Tibial nerve (tissue), 4 donors: ENCODE measurements at places on chromosomes 1 and 21. TPM values are rescaled to one million over a fixed set of nuclear protein-coding genes. Genes with fewer than 3 reads are reported as not detected.
A peak's percentile ranks its signal among the peaks of the same experiment; 100 is the strongest.

HES3 gene
- not detected for total RNA-seq

IL23R gene
- not detected for total RNA-seq

MCOLN3 gene
- total RNA-seq = 12.9 TPM

RNF223 gene
- total RNA-seq = not detected

ZBTB18 gene
- total RNA-seq = 10.3 TPM

DNA sequence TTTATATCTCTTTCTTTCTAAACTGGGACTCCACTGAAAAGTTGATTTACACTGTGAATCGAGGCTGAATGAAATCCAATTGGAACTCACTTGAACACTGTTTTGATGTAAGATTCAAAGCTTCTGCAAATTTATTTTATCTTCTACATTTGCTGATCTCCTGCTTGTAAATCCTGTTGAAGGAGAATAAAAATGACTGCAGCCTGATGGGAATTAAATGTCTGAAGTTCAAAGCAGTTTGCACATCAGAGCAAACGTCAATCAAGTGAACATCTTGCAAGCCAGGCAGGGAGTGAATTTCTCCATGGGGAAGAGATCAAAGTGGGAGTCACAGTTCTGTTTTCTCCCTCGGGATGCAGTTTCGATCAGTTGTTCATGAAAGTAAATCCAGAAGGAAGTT lies 127.2 kb downstream of the CACHD1 start:
- DNase-seq = no peak
- H3K27ac ChIP-seq = no peak overlapping the region
- no peaks in the 10 kb centered on the region for H3K27me3 ChIP-seq
- H3K4me1 ChIP-seq = peaks cover 5% of the 10 kb centered on the region
- no peaks in the 10 kb centered on the region for H3K36me3 ChIP-seq

DNA sequence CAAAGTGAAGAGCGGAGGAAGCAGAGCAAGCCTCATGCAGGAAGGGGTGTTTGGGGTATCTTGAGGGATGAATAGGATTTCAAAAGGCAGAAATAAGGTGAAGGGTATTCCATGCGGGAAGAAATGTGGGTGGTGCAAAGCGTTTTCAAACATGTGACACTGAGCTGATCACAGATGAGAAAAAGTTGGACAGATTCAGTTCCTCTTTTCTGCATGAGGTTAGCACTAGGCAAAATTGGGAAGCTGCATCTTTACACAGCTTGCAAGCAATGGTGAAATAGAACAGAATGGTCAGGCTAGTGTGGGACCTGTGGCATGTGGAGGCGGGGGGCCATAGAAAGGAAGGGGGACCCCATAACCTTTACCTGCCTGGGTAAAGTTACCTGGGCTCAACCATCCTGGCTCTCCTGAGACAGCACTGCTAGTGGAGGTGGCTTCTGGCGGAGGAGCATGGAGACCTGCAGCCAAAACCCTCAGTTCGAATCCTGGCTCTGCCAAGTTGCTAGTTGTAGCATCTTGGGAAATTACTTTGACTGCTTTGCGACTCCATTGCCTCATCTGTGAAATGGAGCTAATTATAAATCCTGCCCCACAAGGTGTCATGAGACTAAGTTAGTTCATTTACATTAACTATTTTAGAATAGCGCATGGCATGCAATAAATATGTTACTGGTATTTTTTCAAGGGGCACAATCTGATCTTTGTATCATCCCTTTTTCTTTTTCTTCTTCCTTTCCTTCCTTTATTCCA lies 16.4 kb downstream of the KCNA10 start:
- H3K4me3 ChIP-seq = no peak overlapping the region
- no peak overlapping the region for H3K27ac ChIP-seq
- H3K27me3 ChIP-seq = no peaks in the 10 kb centered on the region
- no peaks in the 10 kb centered on the region for H3K4me1 ChIP-seq

- no peaks in the 10 kb centered on the region for H3K27me3 ChIP-seq
- no peak overlapping the region for H3K4me3 ChIP-seq
- H3K27ac ChIP-seq = no peak overlapping the region
- peaks cover 51% of the 10 kb centered on the region for H3K4me1 ChIP-seq
- no peak for DNase-seq
These were observed 158.6 kb downstream of the SYT2 start for GRCh38 chr1:202551683-202552082.

DNA sequence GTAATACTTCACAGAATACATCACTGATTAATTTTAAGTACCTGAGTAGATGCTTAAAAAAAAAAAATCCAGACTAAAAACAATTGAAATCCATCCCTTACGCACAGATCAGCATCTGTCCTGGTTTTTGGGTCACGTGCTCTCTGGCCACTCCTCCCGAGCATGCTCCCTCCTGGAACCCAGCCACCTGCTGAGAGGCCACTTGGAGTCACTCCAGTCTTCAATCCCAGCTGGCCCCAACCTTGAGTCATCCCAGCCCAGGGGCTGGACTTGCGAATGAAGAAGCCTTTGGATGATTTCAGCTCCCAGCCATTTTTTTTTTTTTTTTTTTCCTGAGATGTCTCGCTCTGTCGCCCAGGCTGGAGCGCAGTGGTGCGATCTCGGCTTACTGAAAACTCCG lies 8.9 kb downstream of the MAP1LC3C start:
- no peaks in the 10 kb centered on the region for H3K36me3 ChIP-seq
- H3K4me1 ChIP-seq = no peaks in the 10 kb centered on the region
- H3K27ac ChIP-seq = no peak overlapping the region
- H3K4me3 ChIP-seq = no peak overlapping the region

DNA sequence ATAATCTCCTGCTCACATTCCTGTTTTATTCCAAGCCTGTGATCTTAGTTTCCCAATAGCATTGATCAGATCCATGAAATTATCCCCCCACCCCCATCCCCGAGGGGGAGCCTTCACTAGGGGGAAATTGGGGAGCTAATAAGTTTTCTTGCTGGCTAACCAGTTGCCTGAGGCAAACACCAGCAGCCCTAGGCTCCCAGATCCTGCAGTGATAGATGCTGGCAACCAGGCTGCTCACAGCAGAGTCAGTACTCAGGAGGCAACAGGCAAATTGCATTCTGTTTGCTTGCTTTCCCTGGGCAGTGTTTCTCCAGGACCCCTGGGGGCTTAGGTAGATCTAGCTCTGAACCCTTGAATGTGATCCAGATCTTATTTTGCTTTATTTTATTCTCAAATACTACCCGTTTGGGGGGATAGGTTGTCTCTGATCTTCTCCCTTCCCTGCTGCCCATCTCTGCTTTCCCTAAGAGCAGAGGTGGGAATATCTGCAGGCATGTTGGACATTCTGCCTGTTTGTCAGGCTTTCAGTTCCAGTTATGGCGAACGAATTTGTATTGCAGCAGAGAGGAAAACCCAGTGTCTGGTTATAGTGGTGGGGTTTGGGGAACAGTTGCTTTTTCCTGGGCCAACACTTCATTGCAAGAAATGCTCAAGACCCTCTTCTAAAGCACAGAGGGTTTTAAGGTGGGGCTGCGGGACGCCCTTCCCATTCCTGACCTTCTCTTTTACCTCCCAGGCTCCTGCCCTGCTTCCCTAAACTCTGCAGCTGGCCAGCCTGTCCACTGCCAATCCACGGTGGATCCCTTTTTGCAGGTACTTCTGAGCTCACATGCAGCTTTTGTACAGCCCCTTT lies 289.8 kb upstream of the PLXNA2 start:
- H3K36me3 ChIP-seq = no peaks in the 10 kb centered on the region
- H3K4me3 ChIP-seq = no peak overlapping the region
- DNase-seq = no peak
- H3K4me1 ChIP-seq = no peaks in the 10 kb centered on the region
- H3K27ac ChIP-seq = no peak overlapping the region

- H3K4me3 ChIP-seq = no peak overlapping the region
- DNase-seq = no peak
- peaks cover 3% of the 10 kb centered on the region for H3K4me1 ChIP-seq
- H3K27me3 ChIP-seq = no peaks in the 10 kb centered on the region
- no peaks in the 10 kb centered on the region for H3K36me3 ChIP-seq
These were observed 117.9 kb downstream of the AKT3 start for GRCh38 chr1:243731974-243732625.

DNA sequence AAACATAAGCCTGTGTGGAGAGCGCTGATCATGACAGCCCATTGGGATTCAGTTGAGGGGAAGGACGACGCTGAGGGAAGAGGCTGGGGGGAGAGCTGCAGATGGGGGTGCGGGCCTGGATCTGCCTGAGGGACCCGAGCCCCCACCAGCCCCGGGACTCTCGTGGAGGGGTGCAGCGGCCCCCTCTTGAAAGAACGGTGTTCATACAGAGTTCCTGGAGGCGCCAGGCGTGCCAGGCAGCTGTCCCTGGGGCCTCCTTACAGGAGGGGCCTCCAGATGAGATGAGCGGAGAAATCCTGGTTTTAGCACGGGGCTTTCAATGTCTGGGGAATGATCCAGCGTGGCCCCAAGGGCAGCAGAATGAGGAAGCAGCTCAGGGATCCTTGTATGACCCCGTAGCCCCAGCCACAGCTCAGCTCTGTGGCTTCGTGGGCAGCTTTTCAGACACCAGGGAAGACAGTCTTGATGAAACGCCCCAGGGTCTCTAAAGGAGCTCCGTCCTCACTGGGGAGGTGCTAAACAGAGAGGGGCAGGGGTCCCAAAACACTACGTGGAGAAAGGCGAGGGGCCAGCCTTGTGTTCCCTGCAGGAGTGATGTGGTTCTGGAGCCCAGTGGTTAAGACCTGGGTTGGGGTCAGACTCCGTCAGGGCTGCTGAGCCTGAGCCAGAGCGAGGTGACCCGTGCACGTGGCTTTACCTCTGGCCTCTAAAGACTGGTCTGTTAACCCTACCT lies 7.2 kb upstream of the DSCAM start:
- no peaks in the 10 kb centered on the region for H3K36me3 ChIP-seq
- DNase-seq = no peak
- H3K4me1 ChIP-seq = no peaks in the 10 kb centered on the region
- H3K27ac ChIP-seq = no peak overlapping the region
- H3K27me3 ChIP-seq = no peaks in the 10 kb centered on the region
- H3K4me3 ChIP-seq = no peak overlapping the region

DNA sequence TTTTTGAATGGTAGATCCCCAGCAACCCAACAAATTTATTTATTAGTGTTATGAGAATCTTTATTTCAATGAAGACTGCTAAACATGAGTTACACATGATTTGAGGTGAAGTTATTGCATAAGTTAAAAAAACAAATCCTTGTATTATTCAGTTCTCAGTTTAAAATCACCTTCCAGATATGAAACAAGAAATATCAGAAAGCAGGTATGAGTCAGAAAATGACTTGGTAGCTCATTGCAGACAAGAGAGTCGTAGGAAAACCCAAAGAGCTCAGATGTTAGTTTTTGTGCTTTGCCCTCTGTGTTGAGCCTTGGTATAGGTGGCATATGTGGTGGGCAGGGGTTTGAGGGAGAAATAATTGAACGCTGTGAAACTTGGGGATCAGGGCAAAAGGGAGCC lies 339.4 kb downstream of the BRINP3 start:
- no peaks in the 10 kb centered on the region for H3K27me3 ChIP-seq
- no peak overlapping the region for H3K27ac ChIP-seq
- no peaks in the 10 kb centered on the region for H3K4me1 ChIP-seq
- H3K36me3 ChIP-seq = no peaks in the 10 kb centered on the region

GRCh38 chr1:153568367-153569099 lies 2.9 kb upstream of the S100A2 start:
- peak overlapping the region; percentile 96 for H3K27ac ChIP-seq
- H3K4me1 ChIP-seq = peaks cover 49% of the 10 kb centered on the region

GRCh38 chr1:94527447-94528031 lies 14.0 kb downstream of the F3 start:
- H3K27me3 ChIP-seq = no peaks in the 10 kb centered on the region
- H3K4me1 ChIP-seq = no peaks in the 10 kb centered on the region
- no peak for DNase-seq
- H3K36me3 ChIP-seq = no peaks in the 10 kb centered on the region
- no peak overlapping the region for H3K27ac ChIP-seq

DNA sequence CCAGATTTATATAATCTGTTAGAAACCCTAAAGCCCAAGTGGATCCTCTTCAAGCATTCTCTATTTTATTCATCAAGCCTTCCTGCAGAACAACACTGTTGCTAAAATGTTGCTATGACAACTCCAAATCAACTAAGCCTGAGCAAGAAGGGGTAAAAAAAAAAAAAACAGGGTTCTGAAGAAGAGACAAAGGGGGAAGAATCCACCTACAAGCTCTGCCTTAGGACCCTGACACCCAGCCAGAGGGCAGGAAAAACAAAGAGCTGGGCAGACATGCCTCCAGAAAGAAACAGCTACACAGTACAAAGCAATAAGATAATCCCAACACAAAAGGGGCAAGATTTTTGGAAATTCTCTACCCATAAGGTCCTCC lies 1.3 kb downstream of the USF1 start:
- H3K4me1 ChIP-seq = peaks cover 14% of the 10 kb centered on the region
- H3K36me3 ChIP-seq = peaks cover 9% of the 10 kb centered on the region
- DNase-seq = no peak
- H3K27me3 ChIP-seq = no peaks in the 10 kb centered on the region
- peak overlapping the region; percentile 95 for H3K27ac ChIP-seq
- H3K4me3 ChIP-seq = peak overlapping the region; percentile 94

DNA sequence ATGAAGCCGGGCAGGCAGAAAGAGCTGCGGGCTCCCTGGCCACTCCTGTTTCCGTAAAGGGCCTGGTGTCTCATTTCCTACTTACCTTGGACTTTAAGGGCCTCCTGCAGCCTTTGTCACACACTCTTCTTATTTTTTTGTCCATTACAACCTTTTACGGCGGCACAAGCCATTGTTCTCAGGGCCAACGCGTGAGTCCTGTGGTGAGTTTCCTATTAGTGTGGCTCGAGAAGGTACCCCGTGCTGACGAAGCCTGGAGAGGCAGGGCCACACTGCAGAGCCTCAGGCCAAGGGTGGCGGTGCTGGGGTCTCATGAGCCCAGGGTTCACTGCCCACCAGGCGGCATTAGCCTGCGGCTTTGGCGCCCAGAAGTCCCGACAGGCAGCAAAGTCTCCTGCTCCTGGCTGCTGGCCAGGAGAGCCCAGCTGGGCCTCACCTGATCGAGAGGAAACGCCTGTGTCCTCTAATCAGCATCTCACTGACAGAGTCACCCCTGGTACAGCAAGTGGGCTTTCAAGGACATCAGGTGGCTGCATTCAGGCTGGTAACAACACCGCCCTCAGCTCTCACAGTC lies 62.0 kb downstream of the SIK1 start:
- no peaks in the 10 kb centered on the region for H3K36me3 ChIP-seq
- H3K4me1 ChIP-seq = no peaks in the 10 kb centered on the region
- H3K4me3 ChIP-seq = no peak overlapping the region
- no peak overlapping the region for H3K27ac ChIP-seq
- no peaks in the 10 kb centered on the region for H3K27me3 ChIP-seq
